ENCODE measurements at places on chromosomes 16 and 17.
A peak's percentile ranks its signal among the peaks of the same experiment; 100 is the strongest.

GRCh38 chr16:50631985-50632576 is 49.0 kb downstream of the SNX20 start:
- DNase-seq = no peak

GRCh38 chr17:81907219-81908145 is 3.7 kb downstream of the PCYT2 start:
- DNase-seq = no peak

DNA sequence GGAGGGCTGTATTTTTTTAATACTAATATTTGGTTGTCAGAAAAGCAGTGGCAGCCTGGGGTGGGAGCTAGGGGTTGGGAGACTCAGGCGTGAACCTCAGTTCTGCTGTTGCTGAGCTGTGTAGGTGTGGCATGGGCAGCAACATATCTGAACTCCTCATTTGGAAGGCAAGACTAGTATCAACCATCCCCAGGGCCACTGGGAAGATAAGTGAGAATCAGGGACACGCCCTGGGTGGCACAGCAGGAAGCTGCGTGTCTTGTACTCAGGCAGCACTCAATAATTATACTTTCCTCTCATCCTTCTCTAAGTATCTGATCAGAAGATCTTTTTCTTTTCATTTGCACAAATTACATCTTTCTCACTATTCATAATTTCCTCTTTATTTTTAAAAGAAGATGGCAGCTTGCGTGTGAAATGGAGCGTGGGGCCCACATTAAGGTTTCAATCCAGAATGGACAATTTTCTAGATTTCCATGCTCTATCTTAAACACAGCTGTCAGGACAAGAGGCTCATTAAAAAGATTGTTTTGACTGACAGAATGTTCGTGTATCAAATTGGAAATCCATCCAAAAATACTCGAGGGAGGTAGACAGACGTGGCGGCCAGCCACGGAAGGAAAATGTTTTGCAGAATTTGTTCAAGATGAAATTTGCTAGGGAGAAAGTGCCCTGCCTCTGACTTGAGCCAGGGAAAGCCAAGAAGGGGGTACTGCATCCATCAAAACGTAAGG is 121.1 kb downstream of the CPPED1 start:
- DNase-seq = no peak

GRCh38 chr17:149231-149630 is 11.9 kb downstream of the SCGB1C2 start:
- no peak for DNase-seq

DNA sequence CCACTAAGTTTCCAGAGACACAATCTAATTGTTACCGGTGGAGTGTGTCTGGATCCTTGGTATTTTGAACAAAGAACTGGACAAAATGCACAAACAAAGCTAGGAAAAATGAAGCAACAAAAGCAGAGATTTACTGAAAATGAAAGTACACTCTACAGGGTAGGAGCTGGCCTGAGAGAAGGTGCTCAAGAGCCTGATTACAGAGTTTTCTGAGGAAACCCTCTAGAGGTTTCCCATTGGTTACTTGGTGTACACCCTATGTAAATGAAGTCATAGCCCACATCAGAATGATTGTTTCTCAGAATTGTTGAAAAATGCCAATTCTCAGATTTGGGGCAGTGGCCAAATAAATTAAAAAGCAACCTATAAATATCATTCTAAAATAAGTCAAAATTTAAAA is 436.4 kb downstream of the KCNJ18 start:
- no peak for DNase-seq

- no peak for DNase-seq
These were observed 175.0 kb downstream of the SPECC1 start for GRCh38 chr17:20184181-20184580.

GRCh38 chr17:10385871-10386270 is 13.1 kb upstream of the MYH13 start:
- DNase-seq = no peak

GRCh38 chr17:15351478-15351840 is 10.1 kb upstream of the TEKT3 start:
- DNase-seq = no peak

DNA sequence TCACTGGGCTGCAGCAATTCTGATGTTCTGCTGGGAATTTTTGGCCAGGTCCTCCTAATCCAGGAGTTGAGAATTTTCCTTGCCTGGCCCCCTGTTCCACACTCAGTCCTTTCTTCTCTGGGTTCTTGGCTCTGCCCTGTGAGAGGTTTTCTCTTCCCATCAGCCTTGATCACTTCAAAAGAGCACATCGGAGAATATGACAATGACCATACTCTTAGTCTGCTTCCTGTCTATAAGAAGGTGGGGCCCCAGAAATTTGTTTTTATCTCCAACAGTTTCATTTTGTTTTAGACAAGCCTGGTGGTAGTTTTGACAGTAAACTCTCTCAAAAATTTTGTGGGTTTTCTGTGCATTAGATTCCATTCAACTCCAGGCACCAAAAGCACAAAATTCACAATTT is 70.7 kb downstream of the C17orf67 start:
- no peak for DNase-seq

DNA sequence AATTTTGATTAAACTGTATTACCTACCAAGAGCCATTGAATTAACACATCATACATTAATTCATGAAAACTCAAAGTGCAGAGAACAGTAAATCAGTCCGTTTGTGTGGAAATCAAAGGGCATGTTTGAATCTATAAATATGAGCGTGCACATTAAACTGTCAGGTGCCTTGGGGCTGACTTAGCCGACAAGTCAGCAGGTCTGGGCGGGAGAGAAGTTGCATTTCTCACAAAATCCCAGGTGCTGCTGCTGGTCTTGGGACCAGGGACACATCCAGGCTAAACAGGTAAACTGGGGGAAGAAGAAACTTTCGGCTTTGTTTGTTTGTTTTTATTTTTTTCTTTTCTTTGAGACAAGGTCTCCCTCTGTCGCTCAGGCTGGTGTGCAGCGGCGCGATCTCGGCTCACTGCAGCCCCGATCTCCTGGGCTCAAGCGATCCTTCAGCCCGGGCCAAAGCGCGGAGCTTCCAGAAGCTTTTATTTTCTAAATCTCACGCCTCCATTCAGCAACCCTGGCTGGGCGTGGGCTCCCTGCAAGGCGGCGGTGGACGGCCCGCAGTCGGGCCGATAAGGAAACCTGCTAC is 213.9 kb downstream of the MRTFB start:
- DNase-seq = peak; percentile 69

DNA sequence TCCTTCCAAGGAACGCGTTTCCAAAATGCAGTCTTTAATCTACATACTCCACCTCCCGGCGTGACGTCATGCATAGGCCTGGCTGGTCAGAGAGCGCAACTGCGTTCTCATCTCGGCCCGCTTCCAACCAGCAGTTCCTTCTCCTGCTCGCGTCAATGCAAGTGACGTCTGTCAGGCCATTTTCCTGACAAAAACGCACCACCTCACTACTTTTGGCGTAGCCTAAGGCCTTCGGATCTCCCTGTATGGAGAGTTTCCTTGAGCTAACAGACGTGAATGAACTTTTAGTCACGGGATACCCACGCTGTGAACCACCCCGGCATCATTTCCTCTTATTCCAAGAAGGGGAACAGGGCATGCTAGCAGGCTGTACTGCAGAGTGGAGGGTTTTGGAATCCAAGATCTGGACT is 25.0 kb downstream of the TEX14 start:
- no peak for DNase-seq

GRCh38 chr16:67156143-67156844 is 3.4 kb downstream of the TRADD start:
- no peak for DNase-seq

DNA sequence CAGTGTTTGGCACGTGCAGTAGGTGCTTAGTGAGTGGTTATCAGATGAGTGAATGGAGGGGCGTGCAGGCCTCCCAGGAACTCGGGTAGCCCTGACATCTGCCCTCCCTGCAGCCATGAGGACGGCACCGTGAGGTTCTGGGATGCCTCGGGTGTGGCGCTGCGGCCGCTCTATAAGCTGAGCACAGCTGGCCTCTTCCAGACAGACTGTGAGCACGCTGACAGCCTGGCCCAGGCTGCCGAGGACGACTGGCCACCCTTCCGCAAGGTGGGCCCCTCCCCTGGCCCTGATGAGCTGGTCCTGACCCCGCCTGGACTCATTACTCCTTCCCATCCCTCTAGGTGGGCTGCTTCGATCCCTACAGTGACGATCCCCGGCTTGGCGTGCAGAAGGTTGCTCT is 11.1 kb downstream of the LLGL1 start:
- no peak for DNase-seq

GRCh38 chr17:65370669-65371131 is 190.7 kb downstream of the AXIN2 start:
- DNase-seq = no peak

GRCh38 chr17:82745524-82745923 is 6.3 kb upstream of the TBCD start:
- DNase-seq = no peak

GRCh38 chr17:4110152-4110551 is 32.7 kb downstream of the ZZEF1 start:
- DNase-seq = no peak

GRCh38 chr16:69691980-69692911 is 34.1 kb downstream of the NQO1 start:
- no peak for DNase-seq

DNA sequence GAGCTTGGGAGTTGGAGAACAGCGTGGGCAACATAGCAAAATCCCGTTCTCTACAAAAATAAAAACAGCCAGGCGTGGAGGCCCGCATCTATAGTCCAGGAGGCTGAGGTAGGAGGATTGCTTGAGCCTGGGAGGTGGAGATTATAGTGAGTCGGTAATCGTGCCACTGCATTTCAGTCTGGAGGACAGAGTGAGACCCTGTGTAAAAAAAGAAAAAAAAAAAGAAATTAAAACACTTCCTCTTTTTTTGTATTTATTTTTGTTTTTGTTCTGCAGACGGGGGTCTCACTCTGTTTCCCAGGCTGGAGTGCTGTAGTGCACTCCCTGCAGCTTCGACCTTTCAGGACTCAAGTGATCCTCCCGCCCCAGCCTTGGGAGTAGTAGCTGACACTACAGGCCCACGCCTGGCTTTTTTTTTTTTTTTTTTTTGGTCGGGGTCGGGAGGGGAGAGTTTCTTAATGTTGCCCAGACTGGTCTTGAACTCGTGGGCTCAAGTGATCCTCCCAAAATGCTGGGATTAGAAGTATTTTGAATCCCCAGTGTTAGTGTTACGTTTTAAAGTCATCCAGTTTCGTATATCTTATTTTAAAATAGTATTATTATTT is 1.5 kb downstream of the IST1 start:
- no peak for DNase-seq

DNA sequence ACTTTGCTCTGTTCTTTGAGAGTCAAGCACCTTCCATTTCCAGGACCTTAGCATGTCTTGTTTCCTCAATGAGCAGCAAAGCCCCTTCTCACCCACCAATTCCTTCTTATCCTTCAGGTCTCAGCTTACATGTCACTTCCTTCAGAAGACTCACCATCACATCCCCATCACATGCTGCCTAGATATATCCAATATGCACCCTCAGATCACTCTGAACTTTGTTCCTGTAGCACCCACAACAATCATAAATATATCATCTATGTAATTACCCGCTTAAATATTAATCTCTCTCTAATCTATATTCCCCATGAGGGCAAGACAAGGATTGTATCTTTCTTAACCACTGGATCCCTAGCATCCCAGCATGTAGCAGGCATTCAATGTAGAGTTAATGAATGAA is 30.4 kb downstream of the KANSL1 start:
- no peak for DNase-seq
